ENCODE measurements at places on chromosomes 6 and 20.

DNA sequence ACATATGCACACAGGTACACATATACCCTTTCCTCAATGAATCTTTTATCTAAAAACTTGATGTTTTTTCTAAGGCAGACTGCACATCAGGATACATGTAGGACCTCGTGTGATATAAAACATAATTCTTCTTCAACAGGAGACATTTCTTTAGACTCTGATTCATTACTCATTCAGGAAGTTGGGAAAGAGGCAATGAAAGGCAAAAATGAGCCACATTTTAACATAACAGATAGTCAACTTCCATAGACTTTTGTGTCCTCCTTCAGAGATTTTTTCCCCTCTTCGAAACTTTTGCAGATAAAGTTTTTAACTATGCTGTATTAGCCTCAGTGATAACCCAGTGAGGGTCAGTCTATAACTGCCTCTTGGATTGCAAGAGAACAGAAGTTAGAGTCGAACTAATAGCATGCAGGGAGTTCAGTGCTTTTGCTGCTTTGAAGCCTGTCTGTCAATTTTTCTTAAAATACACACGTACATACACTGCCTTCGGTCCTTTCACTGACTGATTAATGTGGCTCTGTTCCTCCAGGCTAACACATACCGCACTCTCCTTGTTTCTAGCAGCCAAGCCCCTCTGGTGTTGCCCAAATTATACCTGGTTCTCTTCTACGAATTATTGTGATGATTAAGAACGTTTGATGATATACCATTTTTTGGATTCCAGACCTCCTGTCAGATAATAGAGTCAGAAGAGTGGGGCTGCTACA lies 562.5 kb upstream of the MAP3K7 start:
- no peak for DNase-seq

GRCh38 chr6:93371756-93372155 lies 47.6 kb downstream of the EPHA7 start:
- no peak for DNase-seq

- no peak for DNase-seq
Measured at GRCh38 chr6:91608428-91608827, 1021.6 kb upstream of the MAP3K7 start.

GRCh38 chr6:56230976-56231566 lies 16.3 kb downstream of the COL21A1 start:
- DNase-seq: no peak

DNA sequence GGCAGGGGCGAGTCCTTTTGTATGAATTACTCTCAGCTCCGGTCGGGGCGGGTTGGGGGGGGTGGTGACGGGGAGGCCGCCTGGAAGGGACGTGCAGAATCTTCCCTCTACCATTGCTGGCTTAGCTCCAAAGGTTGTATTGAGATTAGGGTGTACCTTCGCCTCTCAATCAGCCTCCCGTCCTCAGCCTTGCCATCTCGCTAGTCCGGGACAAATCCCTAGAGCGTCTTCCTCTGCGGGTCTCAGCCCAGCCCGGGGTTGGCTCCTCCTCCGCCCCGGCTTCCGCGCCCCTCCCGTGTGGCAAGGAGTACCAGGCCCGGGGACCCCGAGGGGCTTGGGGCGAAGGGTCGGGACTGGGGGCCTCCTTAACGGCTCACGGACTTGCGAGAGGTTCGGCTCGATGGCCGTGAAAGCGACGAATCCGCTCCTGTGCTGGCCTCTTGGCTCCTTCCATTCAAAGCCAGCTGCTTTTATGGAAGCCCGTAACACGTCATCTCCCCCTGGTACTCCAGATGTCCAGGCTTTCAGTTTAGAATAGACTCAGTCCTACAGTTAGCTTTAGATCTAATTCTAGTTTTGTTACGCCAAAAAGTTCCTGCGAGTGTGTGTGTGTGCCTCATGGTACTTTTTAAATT lies 636 bp upstream of the EEF1A1 start:
- DNase-seq: no peak

- DNase-seq: no peak
Measured at GRCh38 chr6:11262242-11262641, 29.8 kb upstream of the NEDD9 start.

DNA sequence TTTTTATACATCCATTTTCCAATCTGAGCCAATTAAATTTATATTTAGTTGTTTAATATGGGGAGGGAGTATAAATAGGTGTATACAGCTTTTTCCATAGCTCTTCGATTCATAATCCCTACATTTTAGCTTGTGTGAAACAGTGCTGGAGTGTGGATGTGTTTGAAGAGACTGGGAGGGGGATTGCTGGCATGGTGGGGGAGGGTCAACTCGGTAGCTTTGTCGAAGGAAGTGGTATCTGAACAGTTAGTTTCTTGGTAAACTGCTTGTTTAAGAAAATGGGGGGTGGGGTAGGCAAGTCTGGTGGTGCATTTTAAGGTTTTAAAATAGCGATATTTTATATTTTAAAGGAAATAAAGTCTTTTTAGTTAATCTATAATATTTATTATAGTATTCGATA lies 1.4 kb upstream of the LIN28B start:
- no peak for DNase-seq

GRCh38 chr6:169709293-169709692 lies 7.4 kb downstream of the C6orf120 start:
- no peak for DNase-seq

GRCh38 chr6:7151381-7151780 lies 43.6 kb downstream of the RREB1 start:
- DNase-seq: no peak

GRCh38 chr6:45775026-45775697 lies 240.5 kb downstream of the CLIC5 start:
- DNase-seq: no peak

- no peak for DNase-seq
Measured at GRCh38 chr6:68013780-68014515, 621.1 kb upstream of the ADGRB3 start.

DNA sequence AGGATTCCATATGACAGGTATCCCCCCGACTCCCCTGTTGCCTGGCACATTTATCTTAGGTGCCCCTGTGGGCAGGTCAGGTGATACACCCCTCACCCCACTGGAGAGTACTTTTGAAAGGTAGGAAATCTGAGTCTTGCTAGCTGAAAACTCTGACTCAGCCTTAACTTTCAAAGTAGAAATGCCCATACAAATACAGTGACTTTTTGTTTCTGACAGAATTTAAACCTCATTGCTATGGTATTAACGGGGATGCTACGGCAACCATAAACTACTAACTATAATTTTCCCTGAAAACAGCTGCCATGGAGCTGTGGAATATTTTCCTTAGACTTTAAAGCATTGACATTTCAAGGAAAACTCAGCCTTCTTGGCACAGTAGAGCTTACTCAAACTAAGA lies 536.0 kb downstream of the RFPL4B start:
- DNase-seq: no peak

DNA sequence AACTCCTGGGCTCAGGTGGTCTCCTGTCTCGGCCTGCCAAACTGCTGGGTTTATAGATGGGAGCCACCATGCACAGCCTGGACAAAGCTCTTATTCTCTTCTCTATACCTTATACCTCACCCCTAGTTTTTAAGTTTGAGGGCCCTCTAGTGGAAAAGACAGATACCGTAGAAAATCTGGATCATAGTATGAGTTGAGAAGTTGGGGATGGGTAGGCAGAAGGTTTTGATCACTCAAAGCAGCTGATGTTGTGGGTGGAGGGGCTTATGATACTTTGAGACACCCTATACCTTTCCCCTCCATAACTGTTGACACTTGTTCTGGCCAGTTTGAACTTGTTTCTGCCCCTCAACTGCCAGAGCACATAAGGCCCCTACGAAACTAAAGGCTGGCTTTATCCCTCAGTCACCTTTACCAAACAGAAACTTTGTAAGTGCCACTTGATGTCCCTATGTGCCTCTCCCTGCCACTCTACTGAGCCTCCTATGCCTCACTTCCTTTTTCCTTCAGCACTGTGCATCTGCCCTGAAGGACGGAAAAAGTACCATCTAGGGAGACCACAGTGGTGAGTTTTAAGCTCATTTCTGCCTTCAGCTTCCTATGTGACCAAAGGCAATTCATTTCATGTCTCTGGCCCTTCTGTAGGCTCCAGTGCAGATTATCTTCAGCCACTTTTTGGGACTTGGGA lies 28.6 kb downstream of the RALY start:
- DNase-seq: no peak

- no peak for DNase-seq
Measured at GRCh38 chr20:41654884-41655283, 36.7 kb upstream of the CHD6 start.

- no peak for DNase-seq
Measured at GRCh38 chr6:37293426-37293825, 35.5 kb upstream of the TMEM217 start.

DNA sequence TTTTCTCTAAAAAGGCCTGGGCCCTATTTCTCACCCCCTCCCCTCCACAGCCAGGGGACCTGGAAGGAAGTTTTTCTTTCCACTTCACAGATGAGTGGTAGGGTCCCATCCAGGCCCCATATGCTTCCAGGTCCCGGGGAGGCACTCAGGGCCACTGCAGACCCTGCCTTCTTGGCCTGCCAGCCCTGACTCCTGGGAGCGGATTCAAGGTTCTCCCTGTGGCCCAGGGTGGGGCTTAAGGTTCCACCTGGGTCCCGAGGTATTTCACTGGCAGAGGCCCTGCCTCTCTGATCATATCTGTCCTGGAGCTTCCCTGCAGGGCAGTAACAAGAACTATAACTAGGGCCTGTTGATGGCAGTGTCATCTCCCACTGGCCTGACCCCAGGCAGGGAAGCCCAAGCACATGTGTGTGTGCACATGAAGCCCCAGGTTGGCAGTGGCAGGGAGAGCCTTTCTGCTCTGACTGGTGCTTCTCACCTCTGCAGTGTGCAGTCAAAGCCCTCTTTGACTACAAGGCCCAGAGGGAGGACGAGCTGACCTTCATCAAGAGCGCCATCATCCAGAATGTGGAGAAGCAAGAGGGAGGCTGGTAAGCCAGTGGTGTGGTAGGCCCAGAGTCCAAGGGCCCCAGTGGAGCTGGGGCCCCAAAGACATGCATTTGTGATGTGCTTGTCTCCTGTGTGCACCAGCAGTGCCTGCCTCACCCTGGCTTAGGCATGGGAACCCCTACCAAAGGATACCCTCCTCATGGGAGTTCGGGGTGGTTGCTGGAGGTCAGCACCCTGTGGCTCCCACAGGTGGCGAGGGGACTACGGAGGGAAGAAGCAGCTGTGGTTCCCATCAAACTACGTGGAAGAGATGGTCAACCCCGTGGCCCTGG lies 31.2 kb downstream of the PLCG1 start:
- no peak for DNase-seq

GRCh38 chr6:169035385-169036240 lies 218.0 kb downstream of the THBS2 start:
- no peak for DNase-seq

- DNase-seq: no peak
Measured at GRCh38 chr6:6815732-6816131, 227.2 kb downstream of the LY86 start.

GRCh38 chr6:170461111-170461510 lies 92.0 kb downstream of the PSMB1 start:
- DNase-seq: no peak

GRCh38 chr20:32986331-32986966 lies 17.8 kb downstream of the SUN5 start:
- DNase-seq: no peak

DNA sequence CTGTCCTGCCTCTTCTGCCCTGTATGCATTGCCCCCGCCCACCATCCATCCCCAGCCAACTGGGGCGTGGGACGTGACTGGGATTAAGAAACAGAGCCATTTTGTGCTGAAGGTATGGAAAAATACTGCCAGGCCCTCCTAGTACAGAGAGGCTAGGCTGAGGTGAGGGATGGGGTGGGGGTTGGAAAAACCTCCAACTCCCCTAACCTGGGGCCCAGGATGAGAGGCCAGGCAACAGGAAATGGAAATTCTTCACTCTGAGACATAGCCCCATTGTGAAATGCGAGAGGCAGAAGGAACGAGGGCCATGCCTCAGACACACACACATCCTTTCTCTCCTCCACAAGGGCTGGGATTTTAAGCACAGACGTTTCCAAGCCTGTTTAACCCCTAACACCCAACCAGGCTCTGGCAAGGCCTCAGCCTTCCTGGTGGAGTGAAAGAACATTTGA lies 19.9 kb downstream of the KCNK5 start:
- DNase-seq: no peak

DNA sequence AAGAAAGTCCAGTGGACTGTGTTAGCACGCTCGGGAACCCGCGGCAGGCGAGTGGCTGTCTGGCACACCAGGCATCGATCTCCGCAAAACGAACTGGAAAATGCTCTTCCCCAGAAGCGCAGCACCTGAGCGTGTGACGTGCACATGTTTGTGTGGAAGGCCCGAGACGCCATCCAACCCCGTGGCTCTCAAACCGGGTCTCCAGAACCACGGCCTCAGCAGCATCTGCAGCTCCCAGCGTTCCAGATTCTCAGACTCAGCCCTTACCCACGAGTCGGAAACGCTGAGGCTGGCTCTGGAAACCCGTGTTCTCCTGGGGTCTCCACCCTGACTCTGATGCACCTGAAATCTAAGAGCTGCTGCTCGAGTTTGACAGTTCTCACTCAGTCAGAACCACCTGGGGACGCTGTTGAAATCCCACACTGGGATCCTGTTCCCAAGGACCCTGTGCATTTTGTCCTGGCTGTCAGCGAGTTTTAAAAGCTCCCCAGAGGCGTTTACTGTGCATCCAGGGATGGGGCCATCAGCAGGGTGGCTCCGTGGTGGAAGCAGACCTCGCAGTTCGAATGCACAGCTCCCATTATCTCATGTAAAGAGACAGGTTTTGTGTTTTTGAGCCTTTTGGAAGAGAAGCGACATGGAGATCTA lies 69.0 kb downstream of the DLL1 start:
- no peak for DNase-seq

GRCh38 chr20:9301129-9302090 lies 213.0 kb upstream of the LAMP5 start:
- no peak for DNase-seq

DNA sequence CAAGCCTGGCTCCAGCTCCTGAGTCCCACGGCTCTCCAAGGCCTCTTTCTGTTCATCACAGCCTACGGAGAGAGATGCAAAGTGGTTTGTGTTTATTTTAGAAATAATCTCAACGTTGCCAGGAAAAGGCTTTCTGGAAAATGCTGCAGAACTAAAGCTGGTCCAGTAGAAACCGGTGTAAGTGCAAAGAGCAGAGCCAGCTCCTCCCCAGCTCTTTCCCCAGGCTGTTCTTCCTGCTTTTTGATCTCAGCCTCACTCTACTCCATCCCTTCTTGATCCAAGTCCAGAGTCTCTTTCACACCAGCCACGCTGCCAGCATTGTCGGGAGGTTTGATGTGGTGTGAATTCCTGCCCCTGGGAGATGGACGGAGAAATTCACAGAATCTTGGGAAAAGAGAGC lies 69.8 kb downstream of the TMEM170B start:
- DNase-seq: no peak

DNA sequence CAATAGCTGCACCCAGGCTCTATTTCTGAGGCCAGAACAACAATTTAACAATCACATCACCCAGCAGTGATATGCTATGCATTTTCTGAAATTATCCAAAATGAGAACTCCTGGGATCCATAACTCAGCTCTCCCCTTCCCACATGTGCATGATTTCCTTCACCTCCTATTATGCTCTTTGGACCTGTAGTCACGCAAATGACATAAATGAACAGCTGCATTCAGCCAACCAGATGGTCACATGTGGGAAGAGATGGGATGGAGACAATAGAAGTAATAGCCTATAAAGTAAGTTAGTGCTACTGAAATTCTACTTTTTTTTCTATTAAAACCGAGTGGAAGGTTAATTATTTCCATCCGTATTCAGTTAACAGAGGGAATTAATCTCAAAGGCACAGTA lies 662.1 kb upstream of the ID4 start:
- no peak for DNase-seq
